Astrocyte of the cerebellum (primary cell): ENCODE measurements at places on chromosomes 12 and 14.

DNA sequence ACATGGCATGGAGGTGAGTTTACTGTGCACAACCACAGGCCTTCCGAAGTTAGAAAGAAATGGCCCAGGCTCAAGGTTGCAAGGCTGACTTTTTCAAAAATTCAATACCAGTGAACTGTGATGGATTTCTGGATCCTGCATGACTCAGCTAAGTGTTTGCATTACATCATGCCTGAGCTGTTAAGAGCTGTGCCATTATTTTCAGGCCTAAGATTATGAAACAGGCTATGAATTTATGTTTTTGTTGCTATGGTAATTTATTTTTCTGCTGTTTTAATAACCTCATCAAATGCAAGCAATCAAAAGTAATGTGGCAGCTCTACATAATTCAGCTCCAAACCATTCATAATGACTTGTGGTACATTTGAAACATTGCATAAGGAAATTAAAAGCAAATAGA lies 457.7 kb upstream of the TMEM132C start:
- peak; percentile 75 for DNase-seq

DNA sequence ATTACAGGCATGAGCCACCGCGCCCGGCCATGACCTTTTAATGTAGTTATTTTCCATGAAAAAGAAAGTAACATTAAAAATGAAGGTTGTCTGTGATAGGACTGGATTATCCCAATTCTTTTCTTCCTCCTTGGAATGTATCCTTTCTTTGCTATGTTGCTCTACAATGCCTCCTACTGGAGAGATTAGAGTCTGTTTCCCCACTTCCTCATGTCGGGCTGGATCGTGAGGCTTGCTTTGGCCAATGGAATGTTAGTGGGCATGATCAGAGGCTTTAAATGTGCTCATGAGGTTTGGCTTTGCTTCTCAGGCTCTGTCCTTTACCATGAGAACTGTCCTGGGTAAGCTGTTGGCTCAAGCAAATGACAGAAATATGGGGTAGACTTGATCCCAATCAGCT lies 34.7 kb upstream of the SOCS2 start:
- no peak for DNase-seq

- peak; percentile 45 for DNase-seq
These were observed 56.1 kb upstream of the FUT8 start for GRCh38 chr14:65356327-65356836.

GRCh38 chr12:128830505-128830893 lies 6.7 kb upstream of the SLC15A4 start:
- no peak for DNase-seq

DNA sequence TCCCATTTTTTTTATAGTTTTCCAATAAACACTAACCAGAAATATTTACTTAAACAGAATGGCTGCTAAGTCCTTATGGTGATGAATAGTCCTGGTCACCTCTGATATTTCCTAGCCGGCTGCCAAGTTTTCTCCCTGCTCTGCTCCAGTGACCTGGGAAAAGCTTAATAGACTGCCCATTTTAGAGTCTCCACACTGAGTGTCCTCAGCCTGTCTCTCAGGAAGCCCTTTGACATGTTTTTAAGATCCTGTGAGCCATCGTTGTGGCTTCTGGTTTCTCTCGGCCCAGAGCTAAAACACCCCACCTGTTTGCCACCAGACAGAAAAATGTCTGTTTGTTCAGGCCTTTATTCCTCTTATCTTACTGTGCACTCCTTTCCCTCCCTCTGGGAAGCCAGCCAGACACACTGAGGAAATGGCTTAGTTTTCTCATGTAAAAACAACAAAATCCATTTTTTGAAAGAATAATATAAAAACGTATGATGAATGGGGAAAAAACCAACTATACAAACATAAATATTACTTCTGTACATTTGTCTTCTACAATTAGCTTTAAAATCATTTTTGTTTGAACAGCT lies 25.4 kb upstream of the ALDH2 start:
- no peak for DNase-seq

- peak; percentile 29 for DNase-seq
These were observed 54.6 kb downstream of the TTC8 start for GRCh38 chr14:88879022-88879421.

- no peak for DNase-seq
These were observed 402.2 kb upstream of the USP15 start for GRCh38 chr12:61857968-61858367.

- DNase-seq = no peak
These were observed 707.9 kb downstream of the AACS start for GRCh38 chr12:125773033-125773640.

- no peak for DNase-seq
These were observed 799 bp downstream of the ZNF219 start for GRCh38 chr14:21097636-21098075.

GRCh38 chr12:43728698-43729097 lies 29.9 kb downstream of the PUS7L start:
- no peak for DNase-seq
